Stimulated activated CD4-positive, alpha-beta T cell treated with anti-CD3 and anti-CD28 coated beads, TNF-alpha, amount 100 ng/mL, for 1 hour (primary cell): ENCODE measurements at places on chromosomes 5 and 9.

GRCh38 chr5:98927242-98927988, 1.4 kb downstream of the CHD1 start:
- peak; percentile 38 for DNase-seq

GRCh38 chr9:74554751-74555419, 57.8 kb downstream of the RORB start:
- no peak for DNase-seq

DNA sequence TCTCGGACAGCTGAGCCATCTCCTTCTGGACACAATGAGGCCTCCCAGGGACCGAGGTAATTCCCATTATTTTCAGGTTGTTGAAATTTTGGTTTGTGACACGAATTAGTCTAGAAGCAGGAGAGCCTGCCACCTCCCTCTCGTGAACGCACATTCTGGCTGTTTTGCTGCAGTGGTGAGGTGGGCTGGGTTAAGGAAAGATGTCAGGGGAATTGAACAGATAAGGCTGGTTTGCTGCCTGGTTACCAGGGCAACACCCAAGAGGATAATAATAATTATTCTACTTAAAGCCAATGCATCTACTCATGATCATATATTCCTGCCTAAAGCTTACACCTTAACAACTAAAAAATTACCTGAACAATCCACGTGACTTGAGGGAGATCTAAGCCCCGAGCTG, 38.1 kb downstream of the DDX31 start:
- no peak for DNase-seq

DNA sequence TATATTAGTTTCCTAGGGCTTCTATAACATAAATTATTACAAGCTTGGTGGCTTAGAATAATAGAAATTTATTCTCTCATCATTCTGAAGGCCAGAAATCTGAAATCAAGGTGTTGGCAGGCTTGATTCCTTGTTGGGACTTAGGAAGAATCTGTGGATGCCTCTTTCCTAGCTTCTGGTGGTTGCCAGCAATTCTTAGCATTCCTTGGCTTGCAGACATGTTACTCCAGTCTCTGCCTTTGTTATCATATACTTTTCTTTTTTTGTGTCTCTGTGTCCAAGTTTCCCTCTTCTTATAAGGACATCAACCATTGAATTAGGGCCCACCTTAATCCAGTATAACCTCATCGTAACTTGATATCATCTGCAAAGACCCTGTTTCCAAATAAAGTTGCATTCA, 31.4 kb downstream of the CTNNA1 start:
- DNase-seq = no peak
